ENCODE measurements at places on chromosomes 2 and 18.

- no peak for DNase-seq
Measured at GRCh38 chr2:12291303-12291702, 425.4 kb upstream of the TRIB2 start.

GRCh38 chr2:222404151-222404905 is 20.0 kb upstream of the SGPP2 start:
- no peak for DNase-seq

GRCh38 chr2:152632736-152633135 is 84.5 kb downstream of the PRPF40A start:
- no peak for DNase-seq

DNA sequence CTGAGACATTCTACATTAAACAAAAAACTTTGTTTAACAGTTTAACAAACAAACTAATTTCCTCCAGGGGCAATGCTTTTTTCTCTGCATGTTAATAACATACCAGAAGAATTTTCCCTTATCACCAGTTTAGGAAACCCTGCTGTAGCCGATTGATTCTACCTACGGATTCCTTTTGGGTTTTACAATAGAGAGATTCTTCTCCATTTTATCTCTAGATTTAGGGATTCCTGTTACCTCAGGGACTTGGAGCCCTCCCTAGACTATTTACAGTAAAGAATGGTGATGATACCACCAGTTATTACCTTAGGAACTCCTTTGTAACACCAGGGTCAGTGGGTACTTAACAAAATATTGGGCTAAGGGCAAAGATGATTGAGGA is 5.3 kb upstream of the ERICH2 start:
- DNase-seq, result no peak

GRCh38 chr2:134228493-134228903 is 25.4 kb upstream of the MGAT5 start:
- DNase-seq, result no peak

DNA sequence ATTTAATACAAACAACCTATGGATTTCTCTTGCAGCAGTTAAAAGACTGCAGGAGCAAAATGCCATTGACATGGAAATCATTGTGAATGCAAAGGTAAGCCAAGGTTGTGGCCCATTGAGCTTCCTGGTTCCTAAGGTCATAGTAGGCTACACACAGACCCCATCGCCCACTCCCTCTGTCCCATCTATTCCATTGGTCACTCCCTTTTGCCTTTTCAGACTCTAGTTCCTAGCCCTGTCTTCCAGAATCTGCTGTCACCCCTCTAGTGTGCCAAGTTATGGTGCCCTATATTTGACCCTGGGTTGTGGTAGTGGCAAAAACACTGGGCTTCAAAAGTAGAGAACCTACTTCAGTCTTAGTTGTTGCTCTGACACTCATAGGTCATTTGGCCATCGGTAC is 44.7 kb downstream of the UGP2 start:
- no peak for DNase-seq

GRCh38 chr2:5394223-5394622 is 298.0 kb upstream of the SOX11 start:
- no peak for DNase-seq

DNA sequence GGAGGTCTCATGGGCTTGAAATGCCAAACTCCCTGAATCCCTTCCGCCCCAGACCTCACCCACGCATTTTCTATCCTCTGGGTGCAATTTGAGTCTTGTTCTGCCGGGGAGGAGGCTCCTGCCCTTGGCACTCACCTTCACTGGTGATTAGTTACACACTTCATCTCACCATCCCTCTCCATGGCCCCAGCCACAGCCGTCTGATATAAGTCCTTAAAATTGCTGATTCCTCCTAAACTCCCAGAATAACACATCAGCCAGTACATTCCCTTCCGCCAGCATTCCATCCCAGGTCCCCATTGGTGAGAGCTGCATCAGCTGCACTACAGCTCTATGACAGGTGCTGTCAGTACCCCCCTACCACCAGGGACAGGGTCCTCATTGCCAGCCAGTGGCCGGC is 3.9 kb downstream of the TIMM21 start:
- DNase-seq, result no peak

DNA sequence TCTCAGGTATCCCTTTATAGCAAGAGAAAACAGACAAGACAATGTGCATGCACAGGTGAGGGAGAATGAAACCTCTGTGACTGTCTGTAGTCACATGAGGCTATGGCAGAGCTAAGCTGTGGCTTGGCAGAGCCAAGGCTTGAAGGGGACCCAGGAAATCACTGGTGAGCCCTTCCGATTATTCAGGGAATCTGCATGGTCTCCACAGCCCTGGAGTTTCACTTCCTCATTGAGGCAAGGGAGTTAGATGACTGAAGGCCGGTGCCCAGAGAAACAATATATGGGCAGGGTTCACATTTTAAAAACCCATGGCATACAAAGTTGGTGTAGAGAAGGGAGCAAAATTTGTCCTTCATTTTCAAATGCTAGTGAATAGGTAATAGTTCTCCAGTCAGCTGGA is 144.4 kb upstream of the REV1 start:
- DNase-seq, result no peak

DNA sequence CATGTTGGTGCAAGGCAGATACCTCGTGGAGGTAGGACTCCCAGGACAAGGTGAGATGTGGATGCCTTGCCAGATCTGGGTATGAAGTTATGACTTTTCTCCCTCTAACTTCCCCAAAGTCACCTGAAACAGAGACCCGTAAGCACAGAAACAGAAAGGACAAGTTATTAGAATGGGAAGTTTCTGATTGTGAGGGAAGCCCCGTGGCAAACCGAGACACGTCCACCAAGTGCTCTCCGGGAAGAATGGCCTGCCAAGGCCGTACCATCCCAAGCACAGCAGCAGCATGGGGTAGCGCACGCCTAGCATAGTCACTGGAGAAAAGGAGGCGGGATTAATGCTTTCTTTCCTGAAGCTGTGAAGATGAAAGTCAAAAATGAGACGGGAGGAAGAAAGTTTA is 110.6 kb downstream of the ZNF532 start:
- DNase-seq, result no peak

- DNase-seq, result no peak
Measured at GRCh38 chr2:236525411-236525997, 44.1 kb upstream of the ACKR3 start.

- DNase-seq, result no peak
Measured at GRCh38 chr2:157747695-157748370, 119.2 kb upstream of the ACVR1C start.

- DNase-seq, result no peak
Measured at GRCh38 chr2:2507417-2507997, 176.4 kb upstream of the MYT1L start.

DNA sequence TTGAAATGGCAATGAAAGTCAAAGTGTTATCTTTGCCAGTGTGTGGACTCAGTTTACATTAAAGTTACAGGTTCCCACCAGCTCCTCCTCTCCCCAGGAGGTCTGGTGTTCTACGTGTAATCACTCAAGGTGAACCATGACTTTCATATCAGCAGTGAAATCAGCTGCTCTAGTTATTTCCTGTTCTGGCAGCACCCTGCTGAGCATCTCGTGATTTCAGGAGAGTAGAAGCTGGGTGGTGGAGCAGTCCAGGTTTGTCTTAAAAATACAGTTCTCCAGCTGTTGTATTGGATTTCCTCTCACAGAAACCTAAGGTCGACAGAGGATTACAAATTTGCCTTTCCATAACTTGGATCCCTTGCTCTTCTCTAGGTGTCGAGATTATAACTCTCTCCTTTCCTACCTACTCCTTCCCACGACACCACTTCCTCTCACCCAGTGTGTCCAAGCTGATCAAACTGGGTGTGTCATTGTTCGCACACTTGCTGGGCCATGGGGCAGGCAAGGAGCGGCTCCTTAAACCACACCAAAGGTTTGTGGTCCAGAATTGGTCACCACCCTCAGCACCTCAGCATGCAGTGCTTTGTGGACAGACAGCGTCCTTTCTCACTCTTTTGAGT is 13.0 kb upstream of the ARHGAP25 start:
- peak; percentile 64 for DNase-seq

GRCh38 chr2:233152541-233152940 is 92.4 kb downstream of the INPP5D start:
- DNase-seq, result no peak

DNA sequence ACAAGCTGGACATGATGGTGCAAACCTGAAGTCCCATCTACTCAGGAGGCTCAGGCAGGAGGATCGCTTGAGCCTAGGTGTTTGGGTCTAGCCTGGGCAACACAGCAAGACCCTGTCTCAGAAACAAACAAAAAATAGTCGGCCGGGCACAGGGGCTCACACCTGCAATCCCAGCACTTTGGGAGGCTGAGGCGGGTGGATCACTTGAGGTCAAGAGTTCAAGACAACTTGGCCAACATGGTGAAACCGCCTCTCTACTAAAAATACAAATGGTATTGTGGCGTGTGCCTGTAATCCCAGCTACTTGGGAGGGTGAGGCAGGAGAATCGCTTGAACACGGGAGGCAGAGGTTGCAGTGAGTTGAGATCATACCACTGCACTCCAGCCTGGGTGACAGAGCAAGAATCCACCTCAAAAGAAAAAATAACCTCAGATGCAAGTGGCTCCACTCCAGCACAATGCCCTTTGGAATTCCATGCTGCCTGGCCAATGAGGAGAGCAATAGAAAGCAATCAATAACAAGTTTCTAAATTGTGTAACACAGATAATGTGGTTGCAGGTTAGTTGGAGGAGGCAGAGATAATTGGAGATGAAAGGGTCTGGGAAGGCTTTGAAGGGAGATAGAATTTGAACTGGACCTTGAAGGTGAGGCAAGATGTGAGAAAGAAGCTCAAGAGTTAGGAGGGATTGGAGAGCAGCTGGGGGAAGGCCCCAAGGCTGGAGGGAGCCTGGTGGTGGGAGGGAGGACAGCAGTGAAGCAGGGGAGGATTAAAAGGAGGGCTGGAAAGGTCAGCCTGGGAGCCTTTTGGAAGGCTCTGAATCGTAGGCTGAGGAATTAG is 6.0 kb downstream of the TTC31 start:
- no peak for DNase-seq

GRCh38 chr2:163708265-163708664 is 27.5 kb downstream of the FIGN start:
- no peak for DNase-seq

DNA sequence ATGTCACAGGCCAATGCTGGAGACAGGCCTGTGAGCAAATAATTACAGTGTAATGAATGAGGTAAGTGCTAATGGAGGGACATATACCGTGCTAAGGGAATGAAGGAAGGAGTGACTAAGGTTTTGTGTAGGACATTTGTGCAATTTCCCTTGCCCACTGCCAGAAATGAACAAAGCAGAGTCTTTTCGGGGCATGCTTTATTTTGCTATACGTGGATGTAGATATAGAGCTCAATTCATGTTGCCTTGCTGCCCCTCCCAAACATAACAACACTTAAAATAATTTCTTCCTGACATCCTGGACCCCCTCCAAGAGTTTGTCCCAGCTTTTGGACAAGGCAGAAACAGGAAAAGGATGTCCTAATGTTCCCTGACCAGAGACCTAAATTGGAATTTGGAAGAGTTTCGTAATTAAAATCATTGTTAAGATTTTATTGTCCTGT is 23.7 kb upstream of the CD28 start:
- DNase-seq, result no peak

DNA sequence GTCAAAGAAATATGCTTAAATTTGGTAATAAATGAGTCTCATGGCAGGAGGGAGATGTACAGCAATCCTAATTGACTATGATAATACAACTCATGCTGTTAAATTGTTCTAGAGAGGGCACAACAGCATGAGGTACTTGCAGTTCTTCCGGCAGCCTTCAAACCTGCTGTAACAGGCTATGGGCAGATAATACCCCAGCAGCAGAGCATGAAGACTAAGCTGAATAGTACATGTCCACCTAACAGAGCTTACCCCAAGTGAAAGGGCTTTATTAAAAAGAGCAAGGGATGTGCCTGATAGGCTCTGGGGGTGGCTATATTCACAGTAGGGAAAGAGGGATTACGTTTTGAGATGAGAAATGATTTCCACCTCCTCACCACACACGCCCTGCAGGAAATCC is 28.9 kb downstream of the MRO start:
- DNase-seq, result no peak

DNA sequence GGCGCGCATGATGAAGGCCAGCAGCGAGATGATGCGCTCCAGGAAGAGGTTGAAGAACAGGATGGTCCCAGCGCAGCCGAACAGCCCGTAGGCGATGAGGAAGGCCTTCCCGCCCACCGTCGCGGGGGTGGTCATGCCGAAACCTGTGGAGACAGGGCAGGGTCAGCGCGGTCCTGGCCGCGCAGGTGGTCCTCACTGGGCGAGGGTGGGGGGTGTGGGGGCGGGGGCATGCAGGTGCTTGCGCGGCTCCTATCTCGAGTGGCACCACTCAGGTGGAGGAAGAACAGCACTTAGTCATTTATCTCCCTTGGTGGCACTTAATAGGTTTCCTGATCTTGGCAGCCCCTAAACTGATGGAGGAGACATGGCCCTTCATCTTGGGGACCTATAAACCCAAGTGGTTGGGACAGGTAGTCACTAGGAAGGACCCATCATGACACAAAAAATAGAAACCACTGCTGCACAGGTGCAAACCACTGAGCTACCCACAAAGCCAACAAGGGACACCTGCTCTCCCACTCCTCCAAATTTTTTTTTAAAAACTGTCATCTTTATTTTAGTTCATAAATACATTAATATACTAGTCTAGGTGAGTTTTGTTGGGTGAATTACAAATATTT is 118.8 kb downstream of the MSH2 start:
- no peak for DNase-seq

DNA sequence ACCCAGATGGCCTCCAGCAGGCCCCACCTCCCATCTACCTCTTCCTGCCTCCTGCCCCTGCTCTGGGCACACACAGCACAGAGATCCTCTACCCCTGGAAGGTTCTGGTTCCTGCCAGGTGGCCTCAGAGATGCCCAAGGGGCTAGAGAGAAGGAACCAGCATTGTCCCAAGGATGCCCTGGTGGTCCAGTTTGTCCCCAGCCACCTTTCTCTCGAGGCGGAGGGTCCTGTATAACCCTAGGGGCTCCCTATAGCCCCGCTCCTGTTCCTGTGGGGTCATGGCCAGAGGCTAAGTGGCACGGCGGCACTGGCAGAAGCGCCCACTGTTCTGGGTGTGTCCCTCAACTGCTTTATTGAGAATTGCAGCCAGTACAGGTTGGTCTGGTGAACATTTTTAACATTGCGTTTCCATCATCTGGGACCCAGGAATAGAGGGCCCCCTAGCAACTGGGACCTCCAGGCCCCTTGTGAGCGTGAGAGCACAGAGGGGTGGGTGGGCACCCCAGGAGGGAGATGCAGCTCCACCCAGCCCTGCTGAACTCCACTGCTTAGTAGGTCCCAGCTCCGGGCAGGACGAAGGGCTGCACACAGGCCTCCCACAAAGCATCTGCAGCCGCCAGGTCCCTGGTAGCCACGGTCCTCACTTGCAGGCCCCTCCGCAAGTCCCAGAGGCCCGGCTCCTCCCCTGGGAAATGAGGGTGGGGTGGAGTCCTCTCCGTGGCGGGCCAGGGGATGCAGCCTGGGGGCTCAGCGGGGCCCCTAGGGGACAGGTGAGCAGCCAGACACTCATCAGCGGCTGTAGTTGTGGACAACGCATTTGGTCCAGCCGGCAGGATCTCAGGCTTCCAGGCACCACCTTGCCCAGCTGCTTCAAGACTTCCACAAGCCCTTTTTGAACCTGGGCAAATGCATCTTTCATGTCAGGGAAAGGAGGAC is 33.1 kb downstream of the GPC1 start:
- no peak for DNase-seq
